WERI-Rb-1 (cell line): ENCODE measurements at places on chromosomes 5 and 9.

GRCh38 chr9:38227061-38227540 lies 158.1 kb upstream of the SHB start:
- DNase-seq: peak; percentile 95

DNA sequence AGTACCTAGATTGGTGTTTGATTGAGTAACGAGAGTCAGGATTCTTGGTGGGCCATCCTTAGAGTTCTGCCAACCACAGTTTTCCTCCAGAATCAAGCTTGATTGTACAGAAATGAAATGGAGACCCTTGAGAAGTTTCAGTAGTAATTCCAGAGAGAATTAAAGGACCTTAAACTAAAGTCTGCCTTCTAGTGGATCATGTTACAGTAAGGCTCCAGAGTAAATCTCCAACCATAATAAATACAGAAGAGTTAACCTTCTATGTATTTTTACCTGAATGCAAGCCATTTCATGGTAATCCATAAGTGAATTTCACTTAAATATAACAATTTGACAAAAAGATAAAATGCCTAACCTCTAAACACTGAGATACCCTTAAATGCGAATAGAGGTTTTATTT lies 53.0 kb upstream of the CNTLN start:
- DNase-seq: no peak

DNA sequence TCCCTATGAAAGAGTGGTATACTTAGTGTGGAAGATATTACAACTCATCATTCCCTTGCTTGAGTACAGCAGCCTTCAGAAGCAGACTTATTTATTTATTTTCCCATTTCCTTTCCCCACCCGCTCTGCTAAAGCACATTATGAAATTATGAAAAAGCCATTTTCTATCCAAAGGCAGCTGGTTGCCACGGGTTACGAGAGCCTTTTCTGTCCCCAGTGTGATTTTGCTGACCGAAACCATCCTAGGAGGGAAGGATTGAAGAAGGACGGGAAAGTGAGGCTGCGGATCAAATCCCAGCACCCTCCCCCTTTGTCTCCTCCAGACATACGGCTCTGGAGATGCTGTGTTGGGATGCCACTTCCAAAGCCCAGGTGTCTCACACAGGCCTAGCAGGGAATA lies 246.9 kb downstream of the TLR4 start:
- DNase-seq: no peak

GRCh38 chr9:94697972-94698581 lies 28.4 kb upstream of the AOPEP start:
- no peak for DNase-seq

DNA sequence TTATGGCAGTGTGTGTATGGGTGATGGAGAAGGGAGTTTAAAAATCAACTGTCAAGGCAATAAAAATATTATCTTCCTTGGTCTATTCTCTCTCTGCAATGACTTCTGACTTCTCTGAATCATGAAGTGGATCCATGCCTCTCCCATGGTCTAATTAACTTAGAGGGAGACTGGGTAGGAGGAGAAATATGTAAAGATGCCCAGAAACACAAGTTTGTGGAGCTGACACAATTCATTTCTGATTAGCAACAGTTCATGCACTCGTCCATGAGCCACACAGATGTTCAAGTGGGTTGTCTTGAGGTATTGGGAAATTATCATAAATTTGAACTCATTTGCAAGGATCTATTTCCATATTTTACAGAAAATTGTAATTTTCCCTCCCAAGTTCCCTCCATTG lies 38.1 kb downstream of the INSYN2B start:
- no peak for DNase-seq

GRCh38 chr5:122297587-122298298 lies 14.3 kb upstream of the SNCAIP start:
- DNase-seq: no peak

- DNase-seq: no peak
These were observed 7.1 kb upstream of the DMXL1 start for GRCh38 chr5:119063579-119064379.

DNA sequence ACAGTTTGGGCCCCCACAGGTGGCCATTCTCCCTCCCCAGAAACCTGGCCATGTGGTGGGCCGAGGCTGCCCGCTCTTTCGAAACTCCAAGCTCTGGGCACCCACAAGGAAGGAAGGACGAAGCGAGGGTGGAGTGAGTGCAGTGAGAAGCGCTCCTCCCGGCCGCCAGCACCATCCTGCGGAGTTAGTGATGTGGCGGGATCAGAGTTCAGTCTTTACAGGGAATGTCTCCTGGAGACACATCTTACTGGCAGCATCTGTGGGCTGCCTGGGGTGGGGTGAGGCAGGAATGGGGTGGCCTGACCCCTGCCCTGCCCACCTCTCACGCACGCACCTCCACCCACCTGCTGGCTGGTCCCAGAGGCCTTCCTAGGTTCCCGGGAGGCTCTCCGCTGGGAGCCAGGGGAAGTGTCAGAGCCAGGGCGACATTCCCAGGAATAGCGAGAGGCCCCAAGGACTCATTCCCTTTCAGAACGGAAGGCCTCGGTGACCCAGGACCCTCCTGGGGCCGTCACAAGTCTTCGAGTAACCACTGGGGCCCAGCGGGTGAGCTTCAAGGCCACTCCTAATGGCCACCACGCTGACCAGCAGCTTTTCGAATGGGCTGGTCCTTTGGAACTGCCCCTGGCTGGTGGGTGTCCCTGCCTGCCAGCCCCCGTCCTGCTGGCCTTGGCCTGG lies 5.5 kb upstream of the RNU6ATAC start:
- DNase-seq: no peak

DNA sequence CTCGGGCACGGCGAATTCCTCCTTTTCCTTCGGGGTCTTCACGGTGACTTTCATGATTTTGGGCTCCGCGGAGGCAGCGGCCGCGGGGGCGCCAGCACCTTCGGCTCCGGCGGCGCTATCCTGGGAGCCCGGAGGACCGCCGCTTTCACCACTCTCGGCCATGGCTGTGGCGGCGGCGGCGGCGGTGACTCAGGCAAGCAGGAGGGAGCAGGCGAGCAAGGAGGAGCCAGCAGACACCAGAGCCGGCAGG lies 315 bp downstream of the UBQLN1 start:
- no peak for DNase-seq

DNA sequence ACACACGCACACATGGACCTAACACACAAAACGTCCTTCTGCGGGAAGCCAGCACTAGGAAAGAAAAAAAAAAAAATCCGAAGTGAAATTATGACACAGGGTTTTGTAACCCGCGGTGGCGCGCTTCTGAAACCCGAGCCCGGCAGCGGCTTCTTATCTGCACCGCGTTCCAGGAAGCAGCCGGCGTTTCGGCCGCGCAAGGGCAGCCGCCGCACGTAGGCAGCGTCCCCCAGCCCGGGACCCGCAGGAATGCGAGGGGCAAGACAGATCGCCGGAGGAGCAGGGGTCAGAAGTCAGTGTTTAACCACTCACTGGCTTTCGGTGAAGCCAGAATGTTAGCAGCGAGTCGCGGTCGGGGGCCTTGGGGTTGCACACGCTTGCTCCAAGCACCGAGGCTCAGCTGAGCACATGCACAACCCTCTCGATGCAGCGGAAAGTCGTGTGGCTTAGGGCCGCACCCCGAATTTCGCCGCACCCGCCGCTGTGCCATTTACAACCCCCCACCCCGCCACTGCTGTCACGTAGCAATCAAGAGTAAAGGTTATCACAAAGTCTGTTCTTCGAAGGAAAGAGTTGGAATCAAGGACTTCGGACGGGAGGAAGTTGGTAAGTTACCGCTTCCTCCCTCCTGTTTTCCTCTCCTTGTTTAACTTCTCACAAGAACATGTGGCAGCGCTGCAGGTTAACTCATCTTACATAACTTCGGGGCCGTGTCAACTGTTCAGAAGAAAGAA lies 167.9 kb downstream of the AUH start:
- peak; percentile 52 for DNase-seq

GRCh38 chr5:33712664-33713063 lies 179.1 kb downstream of the ADAMTS12 start:
- DNase-seq: no peak

DNA sequence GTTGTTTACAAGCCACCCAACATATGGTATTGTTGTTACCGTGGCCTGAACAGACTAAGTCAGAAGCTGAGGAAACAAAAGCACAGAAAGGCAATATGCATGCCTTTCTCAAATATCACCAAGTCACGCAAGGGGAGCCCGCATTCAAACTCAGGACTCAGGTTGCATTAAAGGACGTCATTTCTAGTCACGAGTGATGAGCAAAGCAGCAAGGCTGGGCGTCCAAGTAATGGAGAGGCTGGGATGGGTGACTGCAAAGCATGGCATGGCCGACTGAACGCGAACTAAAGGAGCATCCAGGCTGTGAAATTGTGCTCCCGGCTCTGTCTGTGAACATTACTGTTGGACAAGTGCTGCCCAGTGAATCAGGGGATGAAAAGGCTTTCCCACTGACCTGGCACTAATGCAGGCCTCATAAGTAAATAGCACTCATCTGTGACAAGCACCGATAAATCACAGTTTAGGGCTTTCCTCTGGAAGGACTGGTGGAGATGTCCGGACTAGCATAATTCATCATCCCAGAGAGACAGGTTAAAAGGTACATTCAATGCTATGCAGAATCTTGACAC lies 202.8 kb downstream of the SPOCK1 start:
- peak; percentile 27 for DNase-seq

DNA sequence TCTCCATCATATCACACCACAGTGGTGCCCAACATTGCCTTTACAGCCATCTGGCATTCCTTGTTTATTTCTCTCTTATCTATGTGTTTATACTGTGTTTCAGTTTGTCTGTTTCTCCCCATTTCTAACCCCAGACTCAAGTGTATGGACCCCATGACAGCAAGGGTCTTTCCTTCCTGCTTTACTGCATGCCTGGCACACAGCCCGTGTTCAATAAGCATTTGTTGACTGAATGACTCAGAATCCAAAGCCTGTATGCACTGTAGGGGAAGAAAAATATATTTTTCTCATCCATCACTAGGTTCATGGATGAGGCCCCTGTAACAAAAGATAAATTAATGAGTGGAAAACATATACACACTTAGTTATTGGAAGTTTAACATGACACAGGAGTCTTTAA lies 190.8 kb upstream of the SEMA6A start:
- DNase-seq: no peak

- no peak for DNase-seq
These were observed 127.9 kb downstream of the PIK3R1 start for GRCh38 chr5:68343421-68343826.

DNA sequence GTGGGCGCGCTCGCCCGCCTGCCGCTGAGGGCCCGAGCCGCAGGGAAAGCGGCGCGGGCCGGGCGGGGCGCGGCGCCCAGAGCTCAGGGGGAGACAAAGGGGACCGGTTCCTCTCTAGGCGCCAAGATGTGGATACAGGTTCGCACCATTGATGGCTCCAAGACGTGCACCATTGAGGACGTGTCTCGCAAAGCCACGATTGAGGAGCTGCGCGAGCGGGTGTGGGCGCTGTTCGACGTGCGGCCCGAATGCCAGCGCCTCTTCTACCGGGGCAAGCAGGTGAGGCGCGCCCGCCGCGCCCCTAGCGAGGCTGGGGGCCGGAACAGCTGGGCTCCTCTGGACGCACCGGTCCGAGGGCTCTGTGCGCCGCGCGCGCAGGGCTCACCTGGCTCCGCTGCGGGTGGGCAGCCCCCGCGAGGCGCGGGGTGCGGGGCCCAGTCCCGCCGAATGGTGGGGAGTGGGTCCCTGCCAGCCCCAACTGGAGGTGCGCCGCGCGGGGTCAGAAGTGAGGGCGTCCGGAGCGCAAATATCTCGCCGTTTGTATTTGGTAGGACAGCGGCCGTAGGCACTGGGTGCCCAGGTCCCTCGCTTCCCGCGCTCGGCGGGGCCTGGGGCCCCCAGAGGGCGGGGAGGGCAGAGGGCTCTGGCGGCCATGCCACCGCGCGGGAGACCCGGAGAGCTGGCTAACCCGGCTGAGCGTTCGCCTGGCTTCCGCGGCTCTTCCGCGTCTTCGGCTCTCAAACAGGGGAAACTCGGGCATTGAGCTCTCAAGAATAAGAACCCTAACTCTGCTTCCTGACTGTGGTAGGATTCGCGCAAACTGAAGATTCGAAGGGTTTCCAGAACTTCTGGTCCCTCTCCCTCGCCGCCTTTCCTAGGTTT lies 607 bp downstream of the UHRF2 start:
- DNase-seq: peak; percentile 13

- DNase-seq: peak; percentile 98
These were observed at the start of gene ADGRV1 for GRCh38 chr5:90558344-90559192. Gene ADGRV1, plus strand, starts transcription at chr5:90558797. Its CDS starts 99 bp downstream, at chr5:90558896.

DNA sequence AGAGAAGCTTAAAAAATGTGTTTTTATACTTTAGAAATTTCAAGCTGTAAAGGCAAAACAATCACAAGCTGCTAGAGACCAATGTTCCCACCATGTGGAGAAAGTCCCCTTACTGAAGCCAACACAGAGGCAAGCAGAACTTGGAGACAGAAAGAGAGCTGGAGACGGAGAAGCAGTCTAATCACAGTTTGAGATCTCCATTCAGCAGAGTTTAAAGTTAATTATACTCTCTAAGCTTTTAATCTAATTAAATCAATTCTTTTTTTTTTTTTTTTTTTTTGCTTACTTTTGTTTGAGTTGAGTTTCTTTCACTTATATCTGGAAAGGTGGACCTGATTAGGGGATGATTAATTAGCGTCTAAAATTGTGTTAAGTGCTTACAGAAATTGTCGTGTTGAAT lies 1534.3 kb downstream of the MAT2B start:
- DNase-seq: no peak

DNA sequence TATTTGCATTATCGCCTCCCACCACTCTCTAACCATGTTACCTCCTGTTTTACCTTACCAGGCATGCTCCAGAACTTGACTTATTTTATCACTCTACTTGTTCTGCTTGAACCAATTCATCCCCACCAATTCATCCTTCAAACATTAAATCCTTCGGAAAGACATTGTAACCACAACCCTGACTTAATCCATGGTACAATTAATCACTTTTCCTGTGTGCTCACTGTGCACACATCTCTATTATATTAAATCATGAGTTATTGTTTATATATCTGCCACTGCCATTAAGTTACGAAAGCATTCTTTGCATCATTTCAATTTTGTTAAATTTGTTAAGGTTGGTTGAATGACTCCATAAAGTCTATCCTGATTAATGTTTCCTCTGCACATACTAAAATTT lies 7.4 kb upstream of the C5orf46 start:
- DNase-seq: no peak

- DNase-seq: no peak
These were observed 115.5 kb downstream of the C9orf50 start for GRCh38 chr9:129505270-129505902.

GRCh38 chr5:61114441-61114840 lies 47.8 kb downstream of the SMIM15 start:
- no peak for DNase-seq

DNA sequence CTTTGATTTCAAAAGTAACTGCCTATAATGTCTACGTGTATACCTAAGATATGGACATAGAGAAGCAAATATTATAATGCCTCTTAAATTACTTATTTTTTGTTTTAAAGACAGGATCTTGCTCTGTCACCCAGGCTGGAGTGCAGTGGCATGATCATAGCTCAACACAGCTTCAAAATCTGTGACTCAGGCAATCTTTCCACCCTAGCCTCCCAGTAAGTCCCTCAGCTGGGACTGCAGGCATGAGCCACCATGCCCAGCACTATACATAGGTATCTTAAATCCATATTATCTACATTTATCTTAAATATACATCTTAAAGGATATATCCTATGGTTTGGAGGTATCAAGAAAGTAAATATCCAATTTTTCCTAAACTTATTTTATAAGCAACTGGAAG lies 261.2 kb downstream of the ARL15 start:
- DNase-seq: no peak
